Sigmoid colon (tissue), 7 donors: ENCODE measurements at places on chromosomes 11 and 22. TPM values are rescaled to one million over a fixed set of nuclear protein-coding genes. Genes with fewer than 3 reads are reported as not detected.

The AMOTL1 gene
- total RNA-seq, result 114 TPM

The OR8D1 gene
- not detected for total RNA-seq

The MRGPRX1 gene
- total RNA-seq, result not detected

The SLC29A2 gene
- 0.41 TPM for total RNA-seq

The SSTR3 gene
- total RNA-seq, result not detected
